ENCODE measurements at places on chromosomes 12 and 14. TPM values are rescaled to one million over a fixed set of nuclear protein-coding genes. Genes with fewer than 3 reads are reported as not detected.

ARHGEF25 gene
- total RNA-seq: 13.6 TPM

- no peak overlapping the region for H3K4me3 ChIP-seq
- H3K36me3 ChIP-seq: no peaks in the 10 kb centered on the region
- DNase-seq: no peak
- no peak overlapping the region for H3K27ac ChIP-seq
- H3K4me1 ChIP-seq: no peaks in the 10 kb centered on the region
These were observed 23.6 kb downstream of the KRT80 start for GRCh38 chr12:52168019-52168717.

GRCh38 chr12:19967431-19967830, 400.9 kb upstream of the PDE3A start:
- H3K4me3 ChIP-seq: no peak overlapping the region
- no peaks in the 10 kb centered on the region for H3K36me3 ChIP-seq
- H3K27me3 ChIP-seq: no peaks in the 10 kb centered on the region
- no peaks in the 10 kb centered on the region for H3K4me1 ChIP-seq
- no peak for DNase-seq

VWF gene
- total RNA-seq: 0.53 TPM

POLR3B gene
- 14.6 TPM for total RNA-seq

- no peak for DNase-seq
- H3K27ac ChIP-seq: no peak overlapping the region
- no peaks in the 10 kb centered on the region for H3K36me3 ChIP-seq
- no peaks in the 10 kb centered on the region for H3K4me1 ChIP-seq
These were observed 37.0 kb downstream of the KCNC2 start for GRCh38 chr12:75172611-75173010.

DNA sequence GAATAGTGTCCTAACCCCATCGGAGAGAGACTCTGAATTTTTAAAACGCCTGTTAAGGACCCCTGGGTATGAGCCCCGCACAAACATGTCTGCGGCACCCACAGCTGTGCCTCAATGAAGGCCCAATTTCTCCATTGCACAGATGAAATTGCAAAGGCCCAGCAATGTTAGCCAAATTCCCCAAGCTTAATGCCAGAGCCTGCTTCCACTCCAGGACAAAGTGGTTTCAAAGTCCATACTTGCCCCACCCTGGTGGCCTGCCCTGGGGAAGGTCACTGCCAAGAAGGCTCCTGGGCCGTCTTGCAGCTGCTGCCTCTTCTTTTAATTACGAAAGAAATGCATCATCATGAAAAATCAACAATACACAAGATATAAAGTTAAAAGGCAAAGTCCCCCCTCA, 1179.7 kb downstream of the VRK1 start:
- no peaks in the 10 kb centered on the region for H3K27me3 ChIP-seq
- no peak for DNase-seq
- no peak overlapping the region for H3K4me3 ChIP-seq
- no peaks in the 10 kb centered on the region for H3K36me3 ChIP-seq

- H3K36me3 ChIP-seq: no peaks in the 10 kb centered on the region
- DNase-seq: no peak
- H3K27ac ChIP-seq: no peak overlapping the region
- no peaks in the 10 kb centered on the region for H3K4me1 ChIP-seq
- H3K4me3 ChIP-seq: no peak overlapping the region
- no peaks in the 10 kb centered on the region for H3K27me3 ChIP-seq
These were observed 84.1 kb upstream of the OVCH1 start for GRCh38 chr12:29581631-29582030.

SLCO1B1 gene
- total RNA-seq: not detected

GRCh38 chr12:52242442-52243258, 9.6 kb downstream of the KRT7 start:
- H3K27me3 ChIP-seq: no peaks in the 10 kb centered on the region
- H3K36me3 ChIP-seq: no peaks in the 10 kb centered on the region
- H3K27ac ChIP-seq: no peak overlapping the region
- no peak for DNase-seq
- H3K4me1 ChIP-seq: no peaks in the 10 kb centered on the region

SERPINA5 gene
- 0.34 TPM for total RNA-seq

KCNK13 gene
- total RNA-seq: not detected

DNA sequence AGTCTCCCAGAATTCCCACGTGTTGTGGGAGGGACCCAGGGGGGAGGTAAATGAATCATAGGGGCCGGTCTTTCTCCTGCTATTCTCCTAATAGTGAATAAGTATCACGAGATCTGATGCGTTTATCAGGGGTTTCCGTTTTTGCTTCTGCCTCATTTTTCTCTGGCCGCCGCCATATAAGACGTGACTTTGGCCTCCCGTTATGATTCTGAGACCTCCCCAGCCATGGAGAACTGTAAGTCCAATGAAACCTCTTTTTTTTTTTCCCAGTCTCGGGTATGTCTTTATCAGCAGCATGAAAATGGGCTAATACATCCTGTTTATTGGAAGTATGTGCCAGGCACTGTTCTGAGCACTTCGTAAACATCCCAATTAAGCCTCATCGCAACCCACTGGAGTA, 788 bp downstream of the KRT72 start:
- H3K27ac ChIP-seq: no peak overlapping the region
- peaks cover 29% of the 10 kb centered on the region for H3K27me3 ChIP-seq
- H3K4me3 ChIP-seq: no peak overlapping the region
- no peaks in the 10 kb centered on the region for H3K36me3 ChIP-seq

DNA sequence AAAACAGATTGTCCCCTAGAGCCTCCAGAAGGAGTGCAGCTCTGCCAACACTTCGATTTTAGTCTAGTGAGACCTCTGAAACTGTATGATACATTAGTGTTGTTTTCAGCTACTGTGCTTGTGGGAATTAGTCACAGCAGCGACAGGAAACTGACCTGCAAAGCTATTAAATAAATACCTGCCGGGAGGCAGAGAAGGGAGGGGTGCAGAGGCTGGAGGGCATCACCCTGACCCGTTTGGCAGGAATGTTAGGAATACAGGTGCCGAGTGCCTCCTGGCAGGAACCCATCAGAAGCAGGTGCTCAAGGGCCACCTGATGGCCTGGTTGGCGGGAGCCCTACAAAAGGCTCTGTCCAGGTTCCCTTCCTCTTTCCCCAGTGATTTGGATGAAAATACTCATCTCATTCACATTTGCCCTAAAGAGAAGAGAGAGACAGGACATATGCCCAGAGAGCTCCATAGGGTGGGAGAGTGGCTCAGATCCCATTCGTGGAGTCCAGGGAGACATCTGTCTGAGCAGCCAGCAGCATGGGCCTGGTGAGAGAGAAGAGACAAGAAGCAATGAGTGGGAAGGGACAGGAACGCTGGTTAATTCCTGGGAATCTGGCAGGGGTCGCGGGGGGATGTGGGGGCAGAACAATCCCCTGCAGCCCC, 44.6 kb downstream of the C14orf132 start:
- H3K27ac ChIP-seq: no peak overlapping the region
- H3K4me1 ChIP-seq: no peaks in the 10 kb centered on the region

DNA sequence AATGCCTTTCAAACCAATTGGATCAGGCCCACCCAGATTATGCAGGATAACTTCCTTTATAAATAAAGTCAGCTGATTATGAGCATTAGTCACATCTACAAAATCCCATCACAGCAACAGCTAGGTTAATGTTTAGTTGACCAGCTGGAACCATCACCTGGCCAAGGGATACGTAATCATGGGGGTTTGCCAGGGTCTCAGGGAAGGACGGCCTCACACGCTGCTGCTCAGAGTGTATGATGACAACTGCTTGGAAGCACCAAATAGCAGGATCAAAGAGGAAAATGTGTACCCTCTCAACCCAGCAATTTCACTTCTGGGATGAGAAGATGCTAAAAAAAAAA, 162.6 kb downstream of the SLC15A4 start:
- H3K4me3 ChIP-seq: no peak overlapping the region
- H3K36me3 ChIP-seq: no peaks in the 10 kb centered on the region
- no peak overlapping the region for H3K27ac ChIP-seq

OS9 gene
- 89.5 TPM for total RNA-seq

FZD10 gene
- total RNA-seq: not detected

GRCh38 chr12:40820794-40821484, 128.7 kb downstream of the CNTN1 start:
- no peaks in the 10 kb centered on the region for H3K36me3 ChIP-seq
- no peaks in the 10 kb centered on the region for H3K4me1 ChIP-seq
- no peaks in the 10 kb centered on the region for H3K27me3 ChIP-seq
- H3K27ac ChIP-seq: no peak overlapping the region
- DNase-seq: no peak

DNA sequence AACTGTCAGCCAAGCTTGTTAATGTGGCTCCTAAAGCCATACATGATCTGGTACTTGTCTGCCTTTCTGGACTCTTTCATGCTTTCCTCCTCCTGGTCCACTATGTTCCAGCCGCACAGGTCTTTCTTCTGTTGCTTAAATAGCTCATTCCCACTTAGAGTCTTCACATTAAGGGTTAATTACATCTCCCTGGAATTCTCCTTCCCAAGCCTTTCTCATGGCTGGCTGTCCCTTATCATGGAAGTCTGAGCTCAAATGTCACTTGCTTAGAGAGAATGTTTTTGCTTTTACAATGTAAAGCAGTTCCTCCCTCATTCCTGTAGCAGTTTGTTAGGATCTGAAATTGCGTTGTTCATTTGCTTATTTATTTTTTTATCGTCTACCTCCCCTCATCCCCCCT, 199.6 kb downstream of the TRHDE start:
- H3K4me3 ChIP-seq: no peak overlapping the region
- DNase-seq: no peak
- H3K27ac ChIP-seq: no peak overlapping the region
- no peaks in the 10 kb centered on the region for H3K27me3 ChIP-seq
- no peaks in the 10 kb centered on the region for H3K36me3 ChIP-seq
- H3K4me1 ChIP-seq: no peaks in the 10 kb centered on the region

DNA sequence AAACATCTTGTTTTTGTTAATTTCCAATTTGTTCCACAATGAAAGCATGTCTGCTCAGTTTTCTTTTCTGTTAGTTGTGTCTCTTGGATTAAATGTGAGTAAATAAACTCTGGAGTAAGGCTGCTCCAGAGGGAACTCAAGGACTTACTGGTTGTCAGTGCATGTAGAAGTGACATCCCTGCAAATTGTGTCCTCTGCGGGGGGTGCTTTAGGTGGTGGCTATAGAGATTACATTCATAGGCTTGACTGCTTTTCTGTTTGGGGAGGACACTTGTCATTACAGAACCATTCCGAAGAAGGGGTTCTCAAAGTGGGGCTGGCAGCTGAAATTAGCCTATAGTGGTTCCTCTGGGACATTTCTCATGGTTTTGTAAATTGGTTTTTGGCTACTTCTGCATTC, 8.8 kb downstream of the TMTC2 start:
- no peak for DNase-seq
- H3K27ac ChIP-seq: no peak overlapping the region
- H3K4me3 ChIP-seq: no peak overlapping the region

GNS gene
- 21.4 TPM for total RNA-seq

GRCh38 chr12:57657744-57658143, 24.7 kb upstream of the B4GALNT1 start:
- H3K4me1 ChIP-seq: peaks cover 6% of the 10 kb centered on the region
- H3K27ac ChIP-seq: no peak overlapping the region
- H3K36me3 ChIP-seq: no peaks in the 10 kb centered on the region
- no peaks in the 10 kb centered on the region for H3K27me3 ChIP-seq
- no peak for DNase-seq

GRCh38 chr12:54038871-54039414, 6.1 kb downstream of the HOXC5 start:
- no peak overlapping the region for H3K4me3 ChIP-seq
- H3K4me1 ChIP-seq: no peaks in the 10 kb centered on the region
- peaks cover 13% of the 10 kb centered on the region for H3K27me3 ChIP-seq
- no peak for DNase-seq
- H3K27ac ChIP-seq: no peak overlapping the region
- H3K36me3 ChIP-seq: no peaks in the 10 kb centered on the region

DNA sequence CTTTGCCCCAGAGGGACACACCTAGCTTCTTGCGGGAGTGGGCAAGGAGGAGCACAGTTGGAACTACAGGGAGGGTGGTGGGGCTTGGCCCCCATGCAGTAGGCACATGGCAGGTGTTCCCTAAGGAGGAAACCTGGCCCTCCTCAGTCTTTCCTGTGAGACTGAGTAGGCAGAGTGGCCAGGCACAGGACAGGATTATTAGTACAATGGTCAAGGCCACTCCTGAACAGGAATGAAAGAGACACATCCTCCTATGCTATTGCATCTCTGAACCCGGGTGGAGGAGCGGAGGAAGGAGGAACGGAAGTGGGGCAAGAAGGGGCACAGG, 846 bp downstream of the MYO1A start:
- peaks cover 4% of the 10 kb centered on the region for H3K27me3 ChIP-seq
- no peak overlapping the region for H3K4me3 ChIP-seq
- no peaks in the 10 kb centered on the region for H3K4me1 ChIP-seq

- H3K27me3 ChIP-seq: no peaks in the 10 kb centered on the region
- no peak overlapping the region for H3K27ac ChIP-seq
- peak; percentile 41 for DNase-seq
- H3K4me1 ChIP-seq: no peaks in the 10 kb centered on the region
- no peak overlapping the region for H3K4me3 ChIP-seq
These were observed 40.1 kb upstream of the VPS33A start for GRCh38 chr12:122306407-122306806.

DNA sequence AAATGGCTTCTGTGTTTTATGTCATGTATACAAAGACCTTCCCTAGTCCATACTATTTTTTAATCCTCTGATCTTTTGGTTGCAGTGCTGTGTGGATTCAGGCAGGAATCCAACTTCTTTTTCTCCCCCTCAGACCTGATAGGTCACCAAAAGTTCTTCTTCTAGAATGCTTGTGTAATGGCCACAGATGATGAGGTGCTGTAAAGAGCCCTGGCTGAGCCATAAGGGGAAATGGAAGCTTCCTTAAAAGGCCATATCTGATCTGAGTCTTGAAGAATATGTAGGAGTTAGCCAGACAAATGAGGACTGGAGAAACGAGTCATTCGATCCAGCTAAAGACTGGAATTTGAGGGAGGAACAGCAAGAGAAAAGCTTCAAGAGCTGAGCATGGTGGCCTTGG, 353.9 kb downstream of the PCNX1 start:
- no peaks in the 10 kb centered on the region for H3K36me3 ChIP-seq
- DNase-seq: no peak
- H3K4me1 ChIP-seq: no peaks in the 10 kb centered on the region
- H3K27ac ChIP-seq: no peak overlapping the region

NOVA1 gene
- not detected for total RNA-seq

- no peak overlapping the region for H3K4me3 ChIP-seq
- no peak overlapping the region for H3K27ac ChIP-seq
- no peaks in the 10 kb centered on the region for H3K27me3 ChIP-seq
- no peak for DNase-seq
These were observed 283.9 kb downstream of the TMTC2 start for GRCh38 chr12:82970614-82971013.

- H3K27ac ChIP-seq: no peak overlapping the region
- H3K36me3 ChIP-seq: no peaks in the 10 kb centered on the region
- no peaks in the 10 kb centered on the region for H3K27me3 ChIP-seq
- no peak overlapping the region for H3K4me3 ChIP-seq
- DNase-seq: no peak
- no peaks in the 10 kb centered on the region for H3K4me1 ChIP-seq
These were observed 461.2 kb downstream of the TMEM121 start for GRCh38 chr14:105987563-105987962.

KRT6C gene
- not detected for total RNA-seq

GRCh38 chr14:52936437-52936836, 14.4 kb downstream of the FERMT2 start:
- H3K36me3 ChIP-seq: no peaks in the 10 kb centered on the region
- H3K4me3 ChIP-seq: no peak overlapping the region
- no peaks in the 10 kb centered on the region for H3K4me1 ChIP-seq
- H3K27ac ChIP-seq: no peak overlapping the region
- DNase-seq: no peak

- no peak overlapping the region for H3K27ac ChIP-seq
- H3K4me1 ChIP-seq: no peaks in the 10 kb centered on the region
- H3K36me3 ChIP-seq: no peaks in the 10 kb centered on the region
- H3K27me3 ChIP-seq: no peaks in the 10 kb centered on the region
- DNase-seq: no peak
These were observed 22.2 kb upstream of the LRTM2 start for GRCh38 chr12:1797991-1798640.

Measured in K562 (cell line).